ENCODE measurements at places on chromosomes 12 and 14. TPM values are rescaled to one million over a fixed set of nuclear protein-coding genes. Genes with fewer than 3 reads are reported as not detected.

- H3K36me3 ChIP-seq = no peaks in the 10 kb centered on the region
- DNase-seq = no peak
- no peak overlapping the region for H3K27ac ChIP-seq
- no peak overlapping the region for H3K4me3 ChIP-seq
- H3K4me1 ChIP-seq = peaks cover 16% of the 10 kb centered on the region
Observed at GRCh38 chr12:4003576-4003975, 130.4 kb upstream of the PARP11 start.

DNA sequence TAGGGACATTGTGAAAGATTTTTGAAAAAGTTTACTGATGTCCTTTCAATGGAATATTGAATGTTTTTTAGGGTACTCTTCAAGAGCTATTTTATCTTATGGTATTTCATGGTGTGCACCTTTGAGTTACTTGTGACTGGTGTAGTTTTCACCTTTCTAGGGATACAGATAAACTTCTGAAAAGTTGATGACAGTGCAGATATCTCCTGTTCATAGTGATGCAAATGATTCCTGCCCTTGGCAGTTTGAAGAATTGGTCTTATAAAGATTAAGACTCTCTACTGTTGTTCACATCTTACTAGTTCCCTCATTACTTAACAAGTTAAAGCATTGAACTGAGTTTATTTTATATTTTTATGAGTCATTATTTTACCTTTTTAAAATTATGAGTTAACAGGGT is 408.9 kb downstream of the TRHDE start:
- peaks cover 1% of the 10 kb centered on the region for H3K27me3 ChIP-seq
- H3K4me3 ChIP-seq = no peak overlapping the region
- no peak for DNase-seq
- no peaks in the 10 kb centered on the region for H3K36me3 ChIP-seq
- H3K27ac ChIP-seq = no peak overlapping the region

- H3K4me3 ChIP-seq = no peak overlapping the region
- H3K4me1 ChIP-seq = no peaks in the 10 kb centered on the region
- no peak for DNase-seq
Observed at GRCh38 chr12:107514887-107515445, 170.6 kb upstream of the PWP1 start.

GRCh38 chr12:94191023-94191422 is 42.6 kb downstream of the PLXNC1 start:
- no peak for DNase-seq
- no peak overlapping the region for H3K27ac ChIP-seq
- peaks cover 14% of the 10 kb centered on the region for H3K27me3 ChIP-seq
- H3K4me1 ChIP-seq = no peaks in the 10 kb centered on the region

GRCh38 chr14:99460793-99461192 is 19.9 kb downstream of the SETD3 start:
- H3K4me1 ChIP-seq = no peaks in the 10 kb centered on the region
- no peak for DNase-seq
- no peaks in the 10 kb centered on the region for H3K27me3 ChIP-seq
- peaks cover 25% of the 10 kb centered on the region for H3K36me3 ChIP-seq
- no peak overlapping the region for H3K27ac ChIP-seq

DNA sequence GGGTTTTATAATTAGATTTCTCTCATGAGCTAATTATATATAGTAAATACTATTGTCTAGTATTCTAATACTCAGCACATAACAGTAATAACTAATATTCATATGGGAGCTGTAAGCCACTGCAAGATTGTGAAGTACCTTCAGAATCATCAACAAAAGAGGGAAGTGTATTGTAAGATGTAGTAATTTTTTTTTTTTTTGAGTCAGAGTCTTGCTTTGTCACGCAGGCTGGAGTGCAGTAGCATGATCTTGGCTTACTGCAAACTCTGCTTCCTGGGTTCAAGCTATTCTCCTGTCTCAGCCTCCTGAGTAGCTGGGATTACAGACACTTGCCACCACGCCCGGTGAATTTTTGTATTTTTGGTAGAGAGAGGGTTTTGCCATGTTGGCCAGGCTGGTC is 3.1 kb downstream of the GPR33 start:
- H3K4me1 ChIP-seq = no peaks in the 10 kb centered on the region
- no peaks in the 10 kb centered on the region for H3K36me3 ChIP-seq
- no peak for DNase-seq
- no peak overlapping the region for H3K27ac ChIP-seq
- no peaks in the 10 kb centered on the region for H3K27me3 ChIP-seq

GRCh38 chr14:58415636-58416547 is 11.4 kb downstream of the TIMM9 start:
- H3K27ac ChIP-seq = no peak overlapping the region
- no peaks in the 10 kb centered on the region for H3K27me3 ChIP-seq
- no peak overlapping the region for H3K4me3 ChIP-seq
- peaks cover 29% of the 10 kb centered on the region for H3K36me3 ChIP-seq
- H3K4me1 ChIP-seq = no peaks in the 10 kb centered on the region

GRCh38 chr14:69755784-69756183 is 11.2 kb upstream of the SRSF5 start:
- no peak overlapping the region for H3K27ac ChIP-seq
- H3K4me3 ChIP-seq = no peak overlapping the region
- no peaks in the 10 kb centered on the region for H3K4me1 ChIP-seq
- H3K36me3 ChIP-seq = no peaks in the 10 kb centered on the region
- no peak for DNase-seq

GRCh38 chr12:127041985-127042625 is 1224.9 kb upstream of the TMEM132C start:
- no peak overlapping the region for H3K27ac ChIP-seq
- H3K36me3 ChIP-seq = peaks cover 11% of the 10 kb centered on the region
- H3K27me3 ChIP-seq = peaks cover 6% of the 10 kb centered on the region
- H3K4me1 ChIP-seq = no peaks in the 10 kb centered on the region
- no peak for DNase-seq

DNA sequence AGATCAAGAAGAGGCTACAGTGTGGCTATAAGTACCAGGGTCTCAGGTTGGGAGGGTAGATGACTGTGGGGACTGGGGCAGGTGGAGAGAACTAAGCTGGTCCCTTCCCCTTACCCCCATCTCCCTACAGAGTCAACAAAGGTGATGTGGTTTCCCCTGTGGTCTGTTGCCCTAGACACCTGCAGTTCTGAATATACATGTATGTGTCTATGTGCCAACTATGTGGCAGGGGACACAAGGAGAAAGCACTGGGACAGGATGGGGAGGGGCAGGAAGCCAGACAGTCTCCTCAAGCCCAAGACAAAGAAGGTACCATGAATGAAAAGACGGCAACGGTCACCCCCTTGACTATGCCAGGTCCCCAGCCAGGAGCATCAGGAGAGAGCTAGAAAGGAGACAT is 4.5 kb upstream of the HDAC7 start:
- peaks cover 67% of the 10 kb centered on the region for H3K4me1 ChIP-seq
- peaks cover 26% of the 10 kb centered on the region for H3K27me3 ChIP-seq
- no peak overlapping the region for H3K27ac ChIP-seq

- H3K4me3 ChIP-seq = no peak overlapping the region
- no peaks in the 10 kb centered on the region for H3K4me1 ChIP-seq
- no peak for DNase-seq
- no peaks in the 10 kb centered on the region for H3K27me3 ChIP-seq
- no peaks in the 10 kb centered on the region for H3K36me3 ChIP-seq
Observed at GRCh38 chr12:44058366-44058765, 222.5 kb downstream of the TMEM117 start.

- H3K36me3 ChIP-seq = peaks cover 34% of the 10 kb centered on the region
- DNase-seq = peak; percentile 88
- peak within 1 kb of the TSS; percentile 79 for H3K27ac ChIP-seq
- peak within 1 kb of the TSS; percentile 90 for H3K4me3 ChIP-seq
- peaks cover 24% of the 10 kb centered on the region for H3K27me3 ChIP-seq
Observed at GRCh38 chr14:24188251-24189058, at the start of gene IPO4. TSS of gene IPO4 (minus strand) at chr14:24188816. CDS start at chr14:24188787, 29 bp downstream.

DNA sequence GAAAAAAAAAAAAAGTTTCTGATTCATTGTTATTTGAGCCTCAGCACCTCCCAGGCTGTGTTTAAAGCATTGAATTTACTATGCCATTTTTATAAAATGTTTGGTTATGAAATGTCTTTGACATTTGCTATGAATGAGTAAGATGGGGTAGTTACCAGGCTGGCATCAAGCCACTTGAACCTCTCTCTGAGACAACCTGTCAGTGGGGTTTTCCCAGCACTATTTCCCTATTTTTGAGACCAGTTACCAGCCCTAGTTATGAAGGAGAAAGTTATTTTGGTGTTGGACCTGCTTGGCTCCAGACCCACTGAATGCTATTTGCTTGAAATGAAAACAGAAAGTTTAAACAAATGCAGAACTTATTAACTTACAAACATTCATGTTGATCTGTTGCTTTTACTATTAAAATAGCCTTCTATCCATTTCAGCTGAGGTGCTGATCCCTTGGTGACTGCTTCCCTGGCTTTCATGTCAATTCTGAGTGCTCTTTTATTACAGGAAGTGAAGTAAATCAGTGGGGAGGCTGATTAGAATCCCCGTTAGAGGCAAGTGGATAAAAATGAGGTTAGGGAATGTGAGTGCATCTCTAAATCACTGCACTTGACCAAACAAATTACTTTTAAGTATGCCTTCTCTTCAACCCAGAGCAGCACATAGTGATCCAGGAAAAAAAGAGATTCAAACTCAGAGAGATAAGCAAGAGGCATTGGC is 37.8 kb downstream of the LLPH start:
- peak overlapping the region; percentile 82 for H3K27ac ChIP-seq
- no peaks in the 10 kb centered on the region for H3K36me3 ChIP-seq
- no peak for DNase-seq
- H3K4me3 ChIP-seq = no peak overlapping the region

DNA sequence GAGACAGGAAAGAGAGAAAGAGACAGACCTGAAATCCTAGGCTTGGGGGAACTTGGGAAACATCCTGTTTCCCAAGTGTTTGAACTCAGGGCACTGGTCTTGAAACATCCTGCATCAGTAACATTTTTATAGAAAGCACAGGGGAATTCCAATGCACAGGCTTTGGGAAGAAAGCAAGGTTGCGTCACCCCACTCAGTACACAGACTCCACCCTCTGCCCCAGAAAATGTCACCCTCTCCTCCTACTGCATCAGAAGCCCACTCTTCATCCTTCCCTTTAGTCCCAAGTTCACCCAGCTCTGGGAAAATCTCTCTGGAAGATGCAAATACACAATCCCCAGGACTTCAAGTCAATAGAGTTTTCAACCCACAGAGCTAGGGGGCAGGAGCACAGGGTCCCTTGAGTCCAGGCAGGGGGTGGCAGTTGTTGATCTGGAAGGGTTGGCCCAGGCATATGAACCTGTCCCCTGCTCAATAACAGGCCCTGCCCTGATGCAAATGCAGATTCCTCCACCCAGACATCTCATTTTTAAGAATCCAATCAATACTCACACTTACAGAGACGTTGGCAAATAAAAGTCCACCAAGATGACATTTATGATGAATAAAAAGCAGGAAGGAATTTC is 1.7 kb downstream of the RDH16 start:
- H3K27me3 ChIP-seq = peaks cover 8% of the 10 kb centered on the region
- H3K4me3 ChIP-seq = no peak overlapping the region
- H3K36me3 ChIP-seq = peaks cover 13% of the 10 kb centered on the region

- H3K27me3 ChIP-seq = no peaks in the 10 kb centered on the region
- H3K4me3 ChIP-seq = no peak overlapping the region
- peaks cover 8% of the 10 kb centered on the region for H3K4me1 ChIP-seq
Observed at GRCh38 chr14:92540472-92541048, 27.0 kb downstream of the RIN3 start.

- no peaks in the 10 kb centered on the region for H3K27me3 ChIP-seq
- no peak overlapping the region for H3K27ac ChIP-seq
- no peaks in the 10 kb centered on the region for H3K4me1 ChIP-seq
- DNase-seq = no peak
- H3K36me3 ChIP-seq = peaks cover 5% of the 10 kb centered on the region
- no peak overlapping the region for H3K4me3 ChIP-seq
Observed at GRCh38 chr12:112370868-112371510, 11.2 kb downstream of the HECTD4 start.

GRCh38 chr14:80587096-80587724 is 354.3 kb downstream of the CEP128 start:
- no peaks in the 10 kb centered on the region for H3K4me1 ChIP-seq
- H3K27ac ChIP-seq = no peak overlapping the region
- H3K4me3 ChIP-seq = no peak overlapping the region
- DNase-seq = no peak

DNA sequence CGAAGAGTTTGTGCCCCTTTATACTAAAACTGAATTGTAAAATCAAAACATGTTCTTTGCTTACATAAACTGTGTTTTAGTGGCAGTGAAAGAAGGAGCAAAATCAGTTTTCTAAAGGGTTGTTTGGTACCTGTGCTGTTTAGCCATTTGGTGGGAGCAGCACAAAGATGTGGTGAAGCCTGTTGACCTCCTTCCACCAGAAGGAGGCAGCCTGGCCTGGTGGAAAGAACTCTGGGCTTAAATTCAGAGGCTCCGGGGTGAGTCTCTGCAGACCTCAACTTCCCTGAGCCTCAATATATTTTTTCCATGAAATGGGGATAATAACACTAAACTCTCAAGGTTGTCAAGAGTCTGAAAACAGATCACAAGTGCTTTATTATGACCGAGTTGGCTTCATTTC is 502.5 kb downstream of the VRK1 start:
- H3K36me3 ChIP-seq = no peaks in the 10 kb centered on the region
- no peak overlapping the region for H3K4me3 ChIP-seq
- peaks cover 3% of the 10 kb centered on the region for H3K27me3 ChIP-seq
- no peak for DNase-seq
- no peak overlapping the region for H3K27ac ChIP-seq

GRCh38 chr12:106234449-106234848 is 13.4 kb downstream of the CKAP4 start:
- peaks cover 7% of the 10 kb centered on the region for H3K27me3 ChIP-seq
- H3K4me3 ChIP-seq = no peak overlapping the region
- no peak overlapping the region for H3K27ac ChIP-seq
- H3K36me3 ChIP-seq = peaks cover 14% of the 10 kb centered on the region
- H3K4me1 ChIP-seq = no peaks in the 10 kb centered on the region
- DNase-seq = no peak

GRCh38 chr14:33799705-33800570 is 150.9 kb downstream of the EGLN3 start:
- peaks cover 4% of the 10 kb centered on the region for H3K4me1 ChIP-seq
- no peak overlapping the region for H3K27ac ChIP-seq
- no peak overlapping the region for H3K4me3 ChIP-seq
- peaks cover 5% of the 10 kb centered on the region for H3K36me3 ChIP-seq

- H3K4me3 ChIP-seq = no peak overlapping the region
- no peaks in the 10 kb centered on the region for H3K36me3 ChIP-seq
- no peaks in the 10 kb centered on the region for H3K4me1 ChIP-seq
Observed at GRCh38 chr14:34403646-34404045, 58.4 kb downstream of the SPTSSA start.

- peaks cover 15% of the 10 kb centered on the region for H3K27me3 ChIP-seq
- DNase-seq = no peak
- H3K4me3 ChIP-seq = no peak overlapping the region
- H3K4me1 ChIP-seq = no peaks in the 10 kb centered on the region
Observed at GRCh38 chr14:90499121-90499520, 102.3 kb downstream of the CALM1 start.

SIX1 gene
- total RNA-seq = 0.41 TPM

NELL2 gene
- total RNA-seq = 1.7 TPM

ADAM21 gene
- not detected for total RNA-seq

SLC17A8 gene
- not detected for total RNA-seq

CLEC9A gene
- not detected for total RNA-seq

SLC4A8 gene
- total RNA-seq = 16.7 TPM

HHIPL1 gene
- total RNA-seq = 15.1 TPM

NPFF gene
- total RNA-seq = not detected

RERGL gene
- not detected for total RNA-seq

GMPR2 gene
- total RNA-seq = 61.3 TPM

GNG2 gene
- 80.8 TPM for total RNA-seq
